Thoracic aorta (tissue), 2 donors: ENCODE measurements at places on chromosomes 2 and 18.

DNA sequence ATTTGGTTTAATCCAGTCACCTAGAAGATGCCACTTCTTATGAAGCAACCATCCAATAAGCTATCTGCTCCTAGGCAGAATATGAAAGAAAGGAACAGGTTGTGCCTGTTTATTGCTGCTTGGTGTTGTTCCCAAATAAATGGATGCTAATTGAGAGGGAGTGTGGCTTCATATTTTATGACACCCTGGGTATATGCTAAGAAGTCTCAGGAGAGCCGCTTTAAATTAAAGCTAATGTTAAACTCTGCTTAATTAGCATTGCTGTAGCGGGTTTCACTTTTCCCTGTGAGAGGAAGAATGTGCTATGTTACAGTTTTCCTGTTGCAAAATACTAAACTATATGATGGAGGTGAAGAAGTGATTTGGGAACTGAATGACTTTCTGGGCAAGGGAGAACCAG is 48.7 kb upstream of the TANK start:
- H3K4me1 ChIP-seq = peaks cover 6% of the 10 kb centered on the region
- no peaks in the 10 kb centered on the region for H3K27me3 ChIP-seq
- H3K4me3 ChIP-seq = no peak overlapping the region
- DNase-seq = no peak

- H3K4me1 ChIP-seq = no peaks in the 10 kb centered on the region
- H3K36me3 ChIP-seq = no peaks in the 10 kb centered on the region
- H3K27ac ChIP-seq = no peak overlapping the region
- DNase-seq = no peak
- H3K4me3 ChIP-seq = no peak overlapping the region
- H3K27me3 ChIP-seq = no peaks in the 10 kb centered on the region
These were observed 603.4 kb downstream of the DSC3 start for GRCh38 chr18:30439174-30439573.

- no peak overlapping the region for H3K4me3 ChIP-seq
- no peak overlapping the region for H3K27ac ChIP-seq
- H3K36me3 ChIP-seq = no peaks in the 10 kb centered on the region
- no peaks in the 10 kb centered on the region for H3K4me1 ChIP-seq
- DNase-seq = no peak
- no peaks in the 10 kb centered on the region for H3K27me3 ChIP-seq
These were observed 177.2 kb upstream of the RAB6C start for GRCh38 chr2:129802290-129802689.

GRCh38 chr2:159202568-159203071 is 83.9 kb downstream of the WDSUB1 start:
- peak; percentile 65 for DNase-seq
- H3K4me1 ChIP-seq = peaks cover 12% of the 10 kb centered on the region

DNA sequence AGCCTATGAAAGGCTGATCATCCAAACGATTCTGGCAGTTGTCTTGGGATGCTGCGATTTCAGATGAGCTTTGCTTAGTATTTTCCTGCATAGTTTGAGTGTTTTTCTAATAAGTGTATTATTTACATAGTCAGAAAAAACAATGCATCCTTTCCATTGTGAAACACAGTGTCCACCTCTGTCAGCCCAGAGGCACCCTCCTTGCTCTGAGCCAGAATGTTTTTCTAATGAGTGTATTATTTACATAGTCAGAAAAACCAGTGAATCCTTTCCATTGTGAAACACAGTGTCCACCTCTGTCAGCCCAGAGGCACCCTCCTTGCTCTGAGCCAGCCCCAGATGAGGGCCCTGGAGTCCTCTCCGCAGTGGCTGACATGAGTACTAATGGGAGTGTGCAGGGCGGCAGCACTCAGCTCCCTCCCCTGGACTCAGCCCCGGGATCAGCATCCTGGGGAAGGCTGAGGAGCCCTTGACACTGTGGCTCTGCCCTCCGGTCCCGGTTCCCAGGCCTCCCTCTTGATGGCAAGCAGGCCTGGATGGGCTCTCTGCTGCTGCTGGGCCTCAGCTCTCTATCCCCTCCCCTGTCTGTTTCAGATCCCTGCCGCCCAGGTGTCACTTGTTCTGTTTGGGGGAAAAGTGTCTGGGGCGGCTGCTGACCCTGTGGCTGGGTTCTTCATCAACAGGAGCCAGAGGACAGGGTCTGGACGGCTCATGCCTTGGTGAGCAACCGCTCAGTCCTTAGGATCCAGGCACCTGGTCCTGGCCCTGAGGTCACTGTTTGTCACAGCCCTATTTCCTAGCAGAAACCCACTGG is 5.9 kb downstream of the MFSD2B start:
- no peaks in the 10 kb centered on the region for H3K4me1 ChIP-seq
- H3K27me3 ChIP-seq = no peaks in the 10 kb centered on the region
- no peaks in the 10 kb centered on the region for H3K36me3 ChIP-seq
- DNase-seq = no peak

GRCh38 chr2:108571286-108571685 is 37.0 kb downstream of the LIMS1 start:
- H3K27ac ChIP-seq = no peak overlapping the region
- H3K27me3 ChIP-seq = no peaks in the 10 kb centered on the region
- H3K36me3 ChIP-seq = no peaks in the 10 kb centered on the region
- H3K4me3 ChIP-seq = no peak overlapping the region
- no peak for DNase-seq
- peaks cover 17% of the 10 kb centered on the region for H3K4me1 ChIP-seq

DNA sequence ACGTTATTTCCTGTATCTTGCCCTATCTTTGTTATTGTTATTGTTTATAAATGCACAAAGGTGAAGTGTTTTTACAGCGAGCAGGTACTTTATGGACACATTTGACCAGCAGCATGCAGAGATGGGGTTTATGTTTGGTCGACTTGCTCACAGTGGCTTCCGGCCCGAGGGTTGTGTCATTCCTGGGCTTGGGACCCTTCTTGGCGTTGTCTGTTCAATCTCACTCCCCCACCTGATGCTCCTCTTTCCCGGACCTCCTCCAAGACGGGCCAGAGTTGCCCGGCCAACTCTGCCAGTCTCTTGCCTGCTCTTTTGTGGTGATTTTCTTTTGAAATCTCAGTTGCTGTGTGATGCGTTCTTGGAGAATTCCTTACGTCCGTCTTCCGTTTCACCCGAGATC is 153.9 kb downstream of the TWIST2 start:
- H3K4me1 ChIP-seq = peaks cover under 1% of the 10 kb centered on the region
- H3K36me3 ChIP-seq = no peaks in the 10 kb centered on the region
- H3K27me3 ChIP-seq = no peaks in the 10 kb centered on the region
- H3K4me3 ChIP-seq = no peak overlapping the region
- no peak for DNase-seq

- no peaks in the 10 kb centered on the region for H3K27me3 ChIP-seq
- H3K27ac ChIP-seq = no peak overlapping the region
- DNase-seq = no peak
These were observed 50.6 kb downstream of the TRAF3IP1 start for GRCh38 chr2:238370823-238371372.

DNA sequence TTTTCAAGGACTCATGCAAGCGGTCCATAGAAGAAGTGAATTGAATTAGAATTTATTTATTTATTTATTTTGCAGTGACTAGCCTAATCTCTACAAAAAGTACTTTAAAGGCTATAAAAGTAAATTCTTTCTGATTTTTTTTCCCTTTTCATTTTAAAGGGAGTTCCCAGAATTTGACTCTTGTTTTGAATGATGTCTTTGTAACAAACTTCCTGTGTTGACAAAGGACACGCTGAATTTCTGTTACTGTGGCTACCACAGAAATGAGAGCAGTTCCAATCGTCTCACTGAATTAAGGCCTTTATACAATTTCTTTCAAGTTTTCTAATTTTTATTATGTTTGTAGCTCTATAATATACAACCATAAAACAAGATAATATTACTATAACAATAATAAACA is 46.3 kb upstream of the LPIN2 start:
- H3K27me3 ChIP-seq = no peaks in the 10 kb centered on the region
- no peak overlapping the region for H3K27ac ChIP-seq
- H3K36me3 ChIP-seq = no peaks in the 10 kb centered on the region

- H3K27ac ChIP-seq = no peak overlapping the region
- no peak overlapping the region for H3K4me3 ChIP-seq
- DNase-seq = no peak
- no peaks in the 10 kb centered on the region for H3K36me3 ChIP-seq
- H3K4me1 ChIP-seq = no peaks in the 10 kb centered on the region
These were observed 23.3 kb downstream of the SCG2 start for GRCh38 chr2:223578846-223579245.

GRCh38 chr2:120626566-120626965 is 109.1 kb upstream of the GLI2 start:
- no peak overlapping the region for H3K4me3 ChIP-seq
- H3K36me3 ChIP-seq = no peaks in the 10 kb centered on the region
- H3K27ac ChIP-seq = peak overlapping the region; percentile 40
- H3K27me3 ChIP-seq = no peaks in the 10 kb centered on the region
- H3K4me1 ChIP-seq = peaks cover 16% of the 10 kb centered on the region
- no peak for DNase-seq

- no peak overlapping the region for H3K27ac ChIP-seq
- no peak overlapping the region for H3K4me3 ChIP-seq
- no peaks in the 10 kb centered on the region for H3K36me3 ChIP-seq
- H3K4me1 ChIP-seq = no peaks in the 10 kb centered on the region
- DNase-seq = no peak
- no peaks in the 10 kb centered on the region for H3K27me3 ChIP-seq
These were observed 18.2 kb upstream of the FZD7 start for GRCh38 chr2:202015471-202015870.

DNA sequence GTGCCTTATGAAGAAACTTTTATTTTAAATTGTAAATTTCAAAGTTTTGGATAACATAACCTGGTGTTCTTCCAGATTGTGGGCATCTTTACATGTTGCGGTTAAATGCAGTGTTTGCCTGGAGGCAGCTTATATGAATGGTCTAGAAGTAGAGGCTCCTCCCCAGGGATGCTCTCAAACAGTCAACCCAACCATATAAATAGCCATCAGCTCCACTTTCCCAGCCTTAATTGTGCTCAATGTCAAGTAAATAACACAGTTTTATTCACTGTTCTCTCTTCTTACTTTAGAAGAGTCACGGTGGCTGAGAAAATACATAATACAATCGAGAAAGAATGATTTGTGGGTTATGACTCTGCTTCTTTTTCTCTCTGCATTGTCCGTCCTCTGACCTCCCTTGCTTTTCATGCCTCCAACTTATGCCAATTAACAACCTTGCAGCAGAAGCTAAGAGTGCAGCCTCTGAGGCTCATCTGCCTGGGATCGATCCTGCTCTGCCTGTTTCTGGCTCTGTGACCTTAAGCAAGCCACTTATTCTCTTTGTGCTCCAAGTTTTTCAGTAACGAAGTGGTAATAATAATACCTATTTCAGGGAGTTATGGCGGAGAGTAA is 100.3 kb downstream of the DAW1 start:
- no peak overlapping the region for H3K4me3 ChIP-seq
- no peaks in the 10 kb centered on the region for H3K4me1 ChIP-seq
- H3K27me3 ChIP-seq = no peaks in the 10 kb centered on the region
- no peaks in the 10 kb centered on the region for H3K36me3 ChIP-seq

DNA sequence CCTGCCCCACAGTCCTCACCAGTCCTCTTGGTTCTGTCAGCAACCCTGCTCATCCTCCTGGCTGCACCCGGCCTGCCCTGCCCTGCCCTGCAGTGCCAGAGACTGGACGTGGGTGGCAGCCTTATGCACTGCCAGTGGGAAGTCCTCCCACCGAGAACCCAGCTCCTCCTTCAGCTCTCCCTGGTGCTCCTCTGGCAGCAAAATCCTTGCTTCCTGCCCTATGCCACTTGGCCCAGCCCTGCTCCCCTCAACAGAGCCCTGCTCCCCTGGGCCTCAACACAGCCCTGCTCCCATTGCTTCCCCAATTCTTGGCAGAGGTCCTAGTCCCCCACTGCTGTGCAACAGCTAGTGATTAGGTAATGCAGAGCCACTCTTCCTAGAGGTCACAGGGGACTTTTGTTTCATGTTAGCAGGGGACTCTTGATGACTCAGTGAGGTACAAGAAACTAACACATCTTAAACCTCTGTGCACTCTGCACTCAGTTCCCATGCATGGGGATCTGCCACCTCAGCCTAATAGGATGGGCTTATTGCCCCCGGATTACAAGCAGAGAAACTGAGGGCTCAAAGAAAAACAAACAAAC is 58.0 kb upstream of the EDAR start:
- DNase-seq = no peak
- no peaks in the 10 kb centered on the region for H3K36me3 ChIP-seq
- H3K4me1 ChIP-seq = no peaks in the 10 kb centered on the region
- H3K27me3 ChIP-seq = no peaks in the 10 kb centered on the region
- H3K27ac ChIP-seq = no peak overlapping the region

DNA sequence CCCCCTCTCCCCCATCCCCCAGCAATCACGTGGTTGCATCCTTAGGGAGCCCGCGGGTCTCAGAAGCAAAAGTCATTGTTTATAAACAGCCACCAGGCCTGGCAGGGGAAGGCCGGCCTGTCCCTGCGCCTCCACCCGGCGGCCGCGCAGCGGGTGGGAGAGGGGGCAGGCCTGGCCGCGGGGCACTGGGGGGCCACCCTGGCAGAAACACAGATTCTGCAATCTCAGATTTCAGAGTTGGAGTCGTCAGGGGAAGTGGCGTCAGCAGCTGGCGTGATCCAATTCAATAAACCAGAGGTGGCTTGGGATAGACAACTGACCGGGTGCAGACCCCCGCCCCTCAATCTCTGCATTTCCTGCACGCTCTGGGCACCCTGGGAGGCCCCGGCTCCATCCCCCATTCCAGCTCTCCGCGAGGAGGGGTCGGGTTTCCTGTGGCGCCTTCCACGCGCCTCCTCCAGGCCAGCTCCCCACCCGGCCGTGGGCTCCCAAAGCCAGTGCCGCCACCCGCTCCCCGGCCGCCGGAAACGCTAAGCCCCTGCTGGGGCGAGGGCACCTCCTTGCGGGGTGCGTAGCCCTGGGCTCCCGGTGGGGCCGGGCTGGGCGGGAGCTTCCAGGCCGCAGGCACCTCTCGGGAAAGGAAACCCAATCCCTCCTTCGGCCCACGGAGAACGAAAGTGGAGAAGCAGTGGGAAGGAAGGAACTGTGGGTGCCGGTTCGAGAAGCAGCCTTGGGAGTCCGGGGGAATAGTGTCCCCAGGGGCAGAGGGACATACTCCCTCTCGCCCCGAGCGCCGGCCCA is 1.1 kb downstream of the BIN1 start:
- H3K4me1 ChIP-seq = peaks cover 28% of the 10 kb centered on the region
- peak overlapping the region; percentile 95 for H3K4me3 ChIP-seq
- H3K27ac ChIP-seq = peak overlapping the region; percentile 18
- H3K36me3 ChIP-seq = no peaks in the 10 kb centered on the region
- H3K27me3 ChIP-seq = no peaks in the 10 kb centered on the region
- DNase-seq = no peak

GRCh38 chr2:146602856-146603255 is 1242.0 kb upstream of the ACVR2A start:
- H3K36me3 ChIP-seq = no peaks in the 10 kb centered on the region
- no peak for DNase-seq
- H3K27ac ChIP-seq = no peak overlapping the region
- H3K4me3 ChIP-seq = no peak overlapping the region
- H3K4me1 ChIP-seq = no peaks in the 10 kb centered on the region
